Myocyte (in vitro differentiated cells): ENCODE measurements at places on chromosomes 3 and 15. TPM values are rescaled to one million over a fixed set of nuclear protein-coding genes. Genes with fewer than 3 reads are reported as not detected.

DNA sequence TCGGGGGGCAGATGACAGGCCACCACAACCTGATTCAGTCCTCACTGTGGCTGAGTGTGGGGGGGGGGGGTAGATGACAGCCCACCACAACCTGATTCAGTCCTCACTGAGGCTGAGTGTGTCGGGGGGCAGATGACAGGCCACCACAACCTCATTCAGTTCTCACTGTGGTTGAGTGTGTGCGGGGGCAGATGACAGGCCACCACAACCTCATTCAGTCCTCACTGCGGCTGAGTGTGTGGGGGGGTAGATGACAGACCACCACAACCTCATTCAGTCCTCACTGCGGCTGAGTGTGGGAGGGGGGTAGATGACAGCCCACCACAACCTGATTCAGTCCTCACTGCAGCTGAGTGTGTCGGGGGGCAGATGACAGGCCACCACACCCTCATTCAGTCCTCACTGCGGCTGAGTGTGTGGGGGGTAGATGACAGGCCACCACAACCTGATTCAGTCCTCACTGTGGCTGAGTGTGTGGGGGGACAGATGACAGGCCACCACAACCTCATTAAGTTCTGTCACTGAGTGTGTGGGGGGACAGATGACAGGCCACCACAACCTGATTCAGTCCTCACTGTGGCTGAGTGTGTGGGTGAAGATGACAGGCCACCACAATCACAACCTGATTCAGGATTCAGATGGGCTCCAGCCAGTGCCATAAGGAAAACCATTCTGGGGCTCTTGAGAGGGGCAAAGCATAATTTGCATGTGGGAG, 16.9 kb downstream of the ZNF717 start:
- DNase-seq = no peak

GRCh38 chr15:68469162-68470048, 37.4 kb upstream of the ITGA11 start:
- DNase-seq = no peak

- no peak for DNase-seq
Observed at GRCh38 chr3:32849046-32849445, 31.2 kb downstream of the TRIM71 start.

GRCh38 chr15:57098896-57099295, 180.5 kb downstream of the TCF12 start:
- no peak for DNase-seq

Gene PPARG
- total RNA-seq = 1.2 and 1.6 TPM in 2 replicates
